ENCODE measurements at places on chromosomes 12 and 14.

GRCh38 chr14:76088771-76089571, 62.8 kb upstream of the GPATCH2L start:
- no peak for DNase-seq

- DNase-seq: no peak
These were observed 722 bp downstream of the TMED8 start for GRCh38 chr14:77375973-77376770.

- no peak for DNase-seq
These were observed 1.4 kb downstream of the DENND5B start for GRCh38 chr12:31589598-31589903.

DNA sequence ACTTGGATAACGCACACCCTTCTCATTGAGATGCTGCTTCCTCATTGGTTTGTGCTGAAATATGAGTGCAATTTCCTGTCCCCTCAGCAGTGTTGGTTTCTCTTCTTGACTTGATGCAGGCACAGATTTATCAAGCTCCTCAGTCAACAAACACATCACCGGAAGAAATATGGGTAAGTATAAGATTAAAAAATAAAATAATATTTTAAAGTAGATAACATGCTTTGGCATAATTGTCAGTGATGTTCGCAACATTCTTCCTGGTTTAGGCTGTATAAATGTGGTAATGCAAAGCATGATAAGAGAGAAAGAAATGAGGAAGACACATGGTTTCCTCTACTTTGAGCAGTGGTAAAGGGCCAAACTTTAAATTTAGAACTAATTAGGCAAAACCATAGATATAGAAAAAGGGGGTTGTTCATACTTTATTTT, at the start of gene GPR65:
GPR65 (plus strand) TSS at position 86 of the 432 bp plus-strand sequence. CDS start 5,713 bp downstream, outside the sequence.
- DNase-seq: no peak

DNA sequence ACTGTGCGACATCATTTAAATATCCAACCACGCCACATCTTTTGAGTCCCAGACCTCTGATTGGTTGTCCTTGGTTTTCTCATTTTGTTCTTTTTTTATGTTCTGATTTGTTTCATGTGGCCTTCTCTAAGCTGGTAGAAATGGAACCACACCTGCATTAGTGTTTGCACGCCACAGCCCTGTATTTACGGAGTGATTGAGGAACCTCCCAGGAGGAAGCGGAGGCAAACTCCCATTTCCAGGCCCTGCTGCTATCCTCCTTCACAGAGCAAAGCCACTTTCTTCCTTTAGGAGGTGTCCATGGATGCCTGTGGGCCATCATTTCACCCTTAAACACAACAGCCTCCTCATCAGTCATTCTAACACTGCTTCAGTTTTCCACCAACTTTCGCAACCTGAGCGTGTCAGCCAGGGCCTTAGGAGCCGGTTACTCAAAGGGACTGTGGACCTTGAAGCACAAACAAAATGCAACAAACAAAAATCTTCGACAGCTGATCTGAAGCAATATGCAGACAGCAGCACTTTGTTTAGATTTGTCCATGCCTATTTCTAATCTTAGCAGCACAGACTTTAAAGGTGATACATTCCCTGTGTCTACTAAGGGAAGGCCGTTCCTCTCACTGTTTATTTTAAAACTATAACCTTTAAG, 1258.1 kb upstream of the TMEM132C start:
- no peak for DNase-seq

DNA sequence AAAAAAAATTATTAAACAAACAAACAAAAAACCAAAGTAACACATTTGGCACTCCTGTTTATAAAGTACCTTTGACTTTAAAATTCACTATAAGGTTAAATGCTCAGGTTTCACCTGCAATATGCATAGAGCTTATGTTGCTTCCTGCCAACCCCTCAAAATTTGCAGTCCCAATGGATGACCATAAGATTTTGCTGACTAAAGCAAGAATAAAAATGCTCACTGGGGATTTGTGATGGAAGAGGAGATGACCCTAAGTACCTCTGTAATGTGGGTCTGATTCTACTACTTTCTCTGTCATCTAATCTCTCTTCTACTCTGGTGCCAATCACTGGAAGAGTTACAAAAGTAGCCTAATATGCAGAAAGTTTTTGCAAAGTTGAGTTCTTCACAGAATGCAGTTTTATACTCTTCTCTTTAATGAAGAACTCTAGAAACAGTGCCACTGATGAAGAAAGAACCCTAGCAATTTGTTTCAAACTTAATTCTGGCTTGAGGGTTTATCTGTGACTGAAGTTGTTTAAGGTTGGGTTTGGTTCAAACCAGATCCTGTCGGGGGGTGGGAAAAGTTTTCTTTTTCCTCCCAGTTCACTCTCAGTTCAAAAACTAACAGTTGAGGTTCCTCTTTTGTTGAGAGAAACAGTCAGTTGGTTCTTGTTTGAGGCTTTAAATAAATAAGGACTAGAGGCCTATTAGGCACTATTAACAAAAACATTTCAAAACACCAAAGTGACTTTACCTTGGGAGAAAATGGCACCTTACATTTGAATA, 10.9 kb downstream of the WASHC3 start:
- DNase-seq: no peak

DNA sequence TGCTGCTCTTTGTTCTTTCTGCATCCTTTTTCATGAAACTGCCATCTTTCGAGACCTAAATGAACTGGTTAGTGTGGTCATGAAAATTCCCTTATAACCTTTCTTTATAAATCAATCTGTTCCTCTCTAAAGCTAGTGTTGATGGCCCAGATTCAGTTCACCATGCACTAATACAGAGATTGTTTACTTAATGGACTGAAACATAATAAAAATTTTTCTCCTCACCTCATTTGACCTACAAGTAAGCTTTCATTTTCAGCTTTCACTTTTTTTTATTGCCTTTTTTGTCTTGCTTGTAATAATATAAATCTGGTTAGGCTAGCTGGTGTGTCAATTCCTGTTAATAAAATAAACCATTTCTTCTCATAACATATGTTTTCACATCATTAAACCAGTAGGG, 183.8 kb downstream of the CCDC59 start:
- peak; percentile 46 for DNase-seq

- peak; percentile 3 for DNase-seq
These were observed 98.7 kb downstream of the INSM2 start for GRCh38 chr14:35632676-35633075.

GRCh38 chr12:26701604-26702215, 131.3 kb downstream of the ITPR2 start:
- no peak for DNase-seq

- no peak for DNase-seq
These were observed 24.2 kb downstream of the CHST11 start for GRCh38 chr12:104480826-104481440.

DNA sequence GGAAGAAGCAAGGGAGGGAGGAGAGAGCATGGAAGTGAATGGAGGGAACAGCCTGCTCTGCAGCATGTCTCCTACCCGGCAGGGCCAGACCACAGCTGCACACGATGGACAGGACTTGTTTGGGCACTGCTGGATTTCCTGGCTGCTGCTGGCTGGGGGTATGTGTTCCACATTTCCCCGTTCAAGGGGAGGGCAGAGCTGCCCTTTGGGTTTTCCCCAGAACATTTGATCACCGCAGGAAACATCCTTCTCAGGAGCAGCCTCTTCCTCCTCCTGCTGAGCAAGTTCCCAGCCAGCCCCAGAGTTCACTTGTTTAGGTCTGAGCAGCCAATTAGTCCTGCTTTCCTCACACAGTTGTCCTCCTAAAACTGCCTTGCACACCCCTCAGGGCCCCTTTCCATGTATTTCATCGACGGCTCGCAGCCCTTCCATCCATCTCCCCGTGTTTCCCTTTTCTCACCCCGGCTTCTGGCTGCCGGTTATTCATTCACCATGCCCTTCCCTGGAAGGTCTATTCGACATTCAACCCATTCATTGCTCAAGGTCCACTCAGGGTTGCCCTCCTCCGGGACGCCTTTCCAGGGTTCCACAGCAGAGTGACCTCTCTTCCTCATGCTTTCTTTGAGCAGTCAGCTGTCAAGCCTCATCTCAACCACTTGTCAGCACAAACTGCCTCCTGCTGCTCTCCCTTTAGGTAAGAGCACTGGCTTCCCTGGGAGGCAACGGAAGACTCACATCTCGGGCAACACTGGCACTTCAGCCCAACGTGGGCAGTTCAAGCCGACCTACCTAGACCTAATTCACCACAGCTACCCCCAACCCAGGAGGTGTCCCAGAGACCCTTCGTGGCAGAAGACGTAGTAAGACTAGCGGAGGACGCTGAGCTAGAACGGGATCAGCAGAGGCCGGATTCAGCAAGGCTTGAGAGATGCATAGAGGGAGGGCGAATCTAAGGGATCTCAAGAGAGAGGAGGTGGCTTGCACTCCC, 20.1 kb upstream of the ANO2 start:
- no peak for DNase-seq
